ENCODE measurements at places on chromosomes 16 and 17.

- no peak for DNase-seq
These were observed 35.0 kb downstream of the CFDP1 start for GRCh38 chr16:75398333-75398732.

GRCh38 chr17:2792366-2793169 is 3.7 kb upstream of the RAP1GAP2 start:
- peak; percentile 76 for DNase-seq

DNA sequence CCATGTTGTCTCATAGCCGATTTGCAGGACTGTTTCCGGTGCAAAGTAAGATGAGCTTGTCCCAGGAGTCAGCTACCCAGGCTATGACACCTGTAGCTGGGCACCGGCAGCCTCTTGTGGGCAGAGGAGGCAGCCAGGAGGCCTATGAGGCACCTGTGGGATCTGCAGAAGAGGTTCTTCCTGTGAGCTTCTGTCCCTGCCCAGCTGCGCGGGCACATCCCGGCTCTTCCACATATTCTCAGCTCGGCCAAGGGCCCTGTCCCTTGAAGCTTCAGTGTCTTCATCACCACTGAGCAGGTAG is 21.3 kb upstream of the CAPN15 start:
- no peak for DNase-seq

DNA sequence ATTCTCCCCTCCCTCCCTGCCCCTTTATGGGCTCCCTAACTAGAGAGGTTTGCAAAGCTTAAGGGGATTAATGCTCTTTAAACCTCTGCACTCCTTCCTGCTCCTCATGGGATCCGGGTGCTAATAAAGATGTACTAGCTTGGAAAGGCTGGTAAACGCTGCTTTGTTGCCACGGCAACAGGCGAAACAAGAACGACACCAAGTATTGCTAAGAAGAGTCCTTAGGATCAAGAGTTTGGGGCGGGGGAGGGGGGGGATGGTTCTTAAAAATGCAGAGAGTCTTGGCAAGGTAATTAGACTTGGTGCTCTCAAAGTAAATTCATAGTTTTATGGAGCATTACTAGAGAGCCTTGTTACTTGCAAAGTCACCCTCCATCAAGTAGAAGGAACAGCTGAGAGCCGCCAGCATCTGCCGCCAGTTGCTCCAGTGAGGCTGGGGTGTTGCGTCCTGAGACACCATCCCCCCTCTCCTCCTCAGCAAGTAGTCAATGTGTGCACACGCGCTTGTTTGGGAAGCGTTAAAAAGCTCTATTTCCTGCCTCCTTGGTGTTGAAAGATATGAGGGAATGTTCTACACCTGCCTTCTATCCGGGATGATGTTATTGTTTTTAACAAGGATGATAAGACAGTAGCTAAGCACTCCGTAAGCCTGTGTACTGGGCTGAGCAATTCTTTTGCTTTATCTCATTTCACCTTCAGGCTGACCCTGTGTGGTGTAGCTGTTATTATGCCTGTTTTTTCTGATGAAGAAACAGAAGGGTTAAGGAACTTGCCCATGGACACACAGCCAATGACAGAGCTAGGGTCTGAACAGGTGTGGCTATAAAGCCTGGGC is 190.9 kb downstream of the CCDC182 start:
- DNase-seq, result no peak

DNA sequence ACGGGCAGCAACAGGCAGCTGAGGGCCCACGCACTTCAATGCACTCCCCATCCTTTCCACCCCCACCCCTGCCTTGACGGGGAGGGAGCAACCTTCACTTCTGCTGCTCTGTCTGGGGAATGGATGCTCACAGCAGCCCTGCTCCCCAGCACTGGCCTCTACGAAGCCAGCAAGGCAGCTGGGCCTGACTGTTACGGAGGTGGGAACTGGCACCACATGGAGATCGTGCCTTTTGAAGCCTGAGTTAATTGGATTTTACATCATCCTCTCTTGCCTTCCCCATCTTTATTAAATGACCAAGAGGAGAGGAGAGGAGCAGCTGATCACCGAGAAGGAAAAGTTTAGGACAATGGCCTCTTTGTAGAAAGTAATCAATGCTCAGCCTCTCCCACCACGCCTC is 187.0 kb upstream of the RPL38 start:
- no peak for DNase-seq

- DNase-seq, result no peak
These were observed 44.4 kb upstream of the ZFHX3 start for GRCh38 chr16:73092236-73092781.

DNA sequence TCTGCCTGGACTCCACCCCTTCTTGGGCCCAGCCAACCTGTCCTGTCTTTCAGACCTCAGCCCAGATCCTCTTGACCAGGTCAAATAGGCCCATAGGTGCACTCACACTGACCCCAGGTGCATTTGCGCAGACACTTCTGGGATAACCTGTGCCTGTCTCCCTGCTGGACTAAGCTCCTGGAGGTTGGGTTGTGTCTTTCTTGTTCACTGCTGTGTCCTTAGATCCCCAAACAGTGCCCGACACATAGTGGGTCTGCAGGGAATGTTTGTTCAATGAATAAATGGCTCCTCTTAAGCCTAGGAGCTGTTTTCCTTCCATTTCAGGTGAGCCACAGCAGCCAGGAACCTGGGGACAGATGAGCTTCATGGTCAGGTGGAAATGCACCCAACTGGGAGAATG is 48.9 kb downstream of the NLRP1 start:
- no peak for DNase-seq

GRCh38 chr16:85853547-85854545 is 45.1 kb upstream of the IRF8 start:
- DNase-seq, result no peak

GRCh38 chr16:15963307-15963910 is 14.0 kb downstream of the ABCC1 start:
- DNase-seq, result no peak

GRCh38 chr16:83915081-83915480 is 16.2 kb downstream of the MLYCD start:
- no peak for DNase-seq

DNA sequence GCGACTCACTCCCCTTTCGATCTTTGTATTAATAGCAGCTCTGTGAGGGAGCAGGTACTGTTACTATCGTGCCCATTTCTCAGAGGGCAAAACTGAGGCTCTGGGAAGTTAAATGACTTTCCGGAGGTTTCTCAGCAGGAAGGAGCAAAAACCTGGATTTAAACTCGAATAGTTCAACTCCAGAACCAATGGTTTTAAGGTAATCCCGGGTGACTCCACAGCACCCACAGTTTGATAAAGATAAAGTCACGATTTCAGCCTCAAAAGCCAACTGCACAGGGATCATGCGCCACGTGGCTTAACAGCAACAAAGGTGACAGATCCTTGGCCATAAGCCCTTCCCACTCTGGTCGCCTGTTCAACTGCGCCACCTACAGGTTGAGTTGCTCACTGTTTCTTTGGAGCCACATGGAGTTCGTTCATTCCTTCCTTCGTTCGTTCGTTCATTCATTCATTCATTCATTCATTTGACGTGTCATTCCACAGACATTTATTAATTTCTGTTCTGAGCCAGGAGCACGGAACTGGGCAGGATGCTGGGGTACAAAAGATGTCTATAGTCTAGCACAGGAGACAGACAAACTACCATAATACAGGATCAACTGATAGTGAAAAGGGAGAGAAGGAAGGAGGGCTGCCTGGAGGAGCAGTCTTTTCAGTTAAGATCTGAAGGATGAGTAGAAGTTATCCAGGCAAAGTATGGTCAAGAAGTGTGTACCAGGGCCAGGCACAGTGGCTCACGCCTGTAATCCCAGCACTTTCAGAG is 134.8 kb downstream of the HS3ST2 start:
- peak; percentile 71 for DNase-seq

DNA sequence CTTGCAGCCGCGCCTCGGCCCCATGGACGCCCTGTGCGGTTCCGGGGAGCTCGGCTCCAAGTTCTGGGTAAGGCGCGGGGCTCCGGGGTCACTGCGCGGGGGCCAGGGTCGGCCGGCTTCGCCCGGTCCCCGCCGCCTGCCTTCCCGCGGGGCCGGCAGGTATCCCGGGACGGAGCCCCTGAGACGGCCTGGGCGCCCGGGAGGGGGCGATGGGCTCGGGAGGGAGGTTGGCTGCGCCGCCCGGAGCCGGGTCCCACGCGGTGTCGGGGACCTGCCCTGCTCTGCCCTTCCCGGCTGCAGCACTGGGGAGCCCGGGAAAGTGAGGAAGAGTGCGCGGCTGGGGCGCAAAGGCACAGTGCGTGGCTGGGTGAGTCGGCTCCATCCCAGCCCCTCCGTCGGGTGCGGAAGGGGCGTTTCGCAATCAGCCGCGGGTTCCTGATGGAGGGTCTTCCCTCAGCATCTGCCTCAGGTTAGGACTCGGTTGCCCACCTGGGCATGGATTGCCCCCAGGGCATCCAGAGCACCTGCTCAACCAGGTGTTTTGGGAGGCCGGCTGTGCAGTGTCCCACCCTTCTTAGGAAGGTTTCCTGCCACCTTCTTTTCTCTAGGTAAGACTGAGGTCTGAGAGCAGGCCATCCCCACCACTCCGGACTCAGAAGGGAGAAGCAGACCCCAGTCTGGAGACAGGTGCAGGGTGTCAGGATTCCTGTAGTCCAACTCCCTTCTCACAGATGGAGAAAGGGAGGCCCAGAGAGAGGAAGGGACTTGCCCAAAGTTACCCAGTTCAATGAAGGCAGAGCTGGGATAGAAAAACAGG is 442 bp downstream of the ABCC3 start:
- no peak for DNase-seq

DNA sequence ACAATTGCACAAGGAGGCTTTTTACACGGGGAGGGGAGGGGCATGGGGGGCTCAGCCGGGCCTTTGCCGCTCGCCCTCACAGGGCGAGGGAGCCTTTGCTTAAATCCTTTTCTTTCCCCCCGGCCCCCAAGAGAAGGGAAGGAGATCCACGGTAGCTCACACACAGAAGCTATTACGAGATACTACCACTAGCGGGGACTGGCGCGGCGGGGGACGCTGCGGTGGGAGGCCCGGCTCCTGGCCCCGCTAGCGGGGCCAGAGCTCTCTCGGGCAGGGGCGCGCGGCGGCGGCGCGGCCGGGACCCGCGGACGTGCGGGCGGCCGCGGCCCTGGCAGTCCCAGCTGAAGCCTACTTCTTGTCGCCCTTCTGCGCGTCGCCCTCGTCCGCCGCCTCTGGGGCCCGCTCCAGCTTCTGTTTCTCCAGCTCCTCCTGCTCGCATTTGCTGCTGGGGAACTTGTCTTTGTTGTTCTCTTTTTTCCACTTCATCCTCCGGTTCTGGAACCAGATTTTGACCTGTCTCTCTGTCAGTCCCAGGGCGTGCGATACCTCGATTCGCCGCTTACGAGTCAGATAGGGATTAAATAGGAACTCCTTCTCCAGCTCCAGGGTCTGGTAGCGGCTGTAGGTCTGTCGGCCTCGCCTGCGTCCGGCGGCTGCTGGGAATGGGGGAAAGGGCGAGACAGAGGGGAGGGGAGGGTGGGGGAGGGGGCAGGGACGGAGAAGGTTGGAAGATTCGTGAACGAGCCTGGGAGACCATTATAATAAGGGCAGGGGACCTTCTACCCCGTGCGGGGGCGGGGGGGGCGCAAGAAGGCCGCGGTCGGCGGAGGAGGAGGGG is 2.0 kb downstream of the HOXB8 start:
- peak; percentile 37 for DNase-seq

DNA sequence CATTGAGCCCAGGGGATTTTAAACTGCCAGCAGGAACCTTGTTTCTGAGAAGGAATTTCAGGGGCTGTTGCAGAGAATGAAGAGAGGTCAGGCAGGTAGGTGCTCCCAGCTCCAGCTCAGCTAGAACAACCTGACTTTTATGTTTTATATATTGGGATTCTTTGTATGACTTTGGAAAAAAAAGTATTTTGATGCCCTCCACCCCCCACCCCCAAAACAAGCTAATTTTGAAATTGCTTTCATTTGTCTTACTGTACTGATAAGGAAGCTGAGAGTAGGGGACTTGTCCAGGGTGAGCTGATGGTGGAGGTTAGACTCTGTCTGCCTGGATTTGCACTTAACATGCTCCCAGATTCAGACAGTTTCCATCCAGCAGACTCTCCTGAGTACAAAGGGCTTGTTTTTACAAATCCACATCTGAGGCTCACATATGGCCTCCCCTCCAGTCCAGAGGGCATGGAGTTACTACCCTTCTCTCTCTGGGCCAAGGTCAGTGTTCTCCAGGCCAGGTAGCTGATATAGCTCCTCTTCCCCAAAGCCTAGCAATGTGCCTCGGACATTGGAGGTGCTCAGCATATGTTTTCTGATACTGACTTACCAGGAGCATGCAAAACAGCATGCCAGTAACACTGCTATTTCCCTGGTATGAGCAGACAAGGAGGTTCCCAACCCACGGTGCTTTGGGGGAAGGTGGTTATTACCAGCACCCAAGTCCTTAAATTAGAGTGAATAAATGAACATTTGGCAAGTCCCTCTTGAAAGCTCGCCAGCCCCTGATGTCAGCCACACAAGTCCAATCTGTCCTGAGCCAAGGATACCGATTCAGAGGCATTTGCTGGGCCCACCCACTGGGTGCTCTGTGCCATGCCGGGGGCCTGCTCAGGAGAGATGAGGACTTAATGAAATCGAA is 11.3 kb downstream of the STX1B start:
- no peak for DNase-seq

- no peak for DNase-seq
These were observed 29.1 kb upstream of the IRX5 start for GRCh38 chr16:54901606-54902005.

DNA sequence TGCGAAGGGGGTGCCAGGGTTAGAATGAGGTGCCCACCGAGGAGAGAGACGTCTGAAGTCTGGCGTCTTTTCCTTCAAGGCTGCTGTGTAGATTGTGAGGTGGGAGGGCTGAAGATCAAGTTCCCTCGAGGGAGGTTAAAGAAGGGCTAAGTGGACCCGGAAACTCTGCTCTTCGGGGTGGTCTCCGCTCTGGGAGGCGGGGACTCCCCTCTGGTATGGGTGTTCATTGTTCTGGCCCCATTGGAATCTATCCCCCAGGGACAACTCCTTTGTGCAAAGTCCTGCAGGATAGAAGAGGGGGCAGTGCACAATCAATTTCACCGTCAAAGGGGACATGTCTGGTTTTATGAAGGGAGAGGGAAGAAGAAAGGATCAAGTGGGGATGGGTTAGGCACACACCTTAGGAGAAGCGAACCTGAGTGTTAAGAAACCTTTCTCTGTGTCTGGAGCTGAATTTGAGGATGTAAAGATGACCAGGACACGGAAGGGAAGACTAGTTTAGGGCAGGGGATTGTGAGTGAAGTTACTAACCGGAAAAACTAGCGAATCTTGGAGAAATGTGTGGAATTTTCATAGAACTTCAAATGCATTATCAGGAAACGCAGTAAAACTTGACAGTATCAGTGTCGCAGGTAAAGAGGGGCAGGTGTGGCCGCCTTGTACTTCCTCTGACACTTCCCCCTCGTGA is 809 bp upstream of the RAB34 start:
- no peak for DNase-seq

DNA sequence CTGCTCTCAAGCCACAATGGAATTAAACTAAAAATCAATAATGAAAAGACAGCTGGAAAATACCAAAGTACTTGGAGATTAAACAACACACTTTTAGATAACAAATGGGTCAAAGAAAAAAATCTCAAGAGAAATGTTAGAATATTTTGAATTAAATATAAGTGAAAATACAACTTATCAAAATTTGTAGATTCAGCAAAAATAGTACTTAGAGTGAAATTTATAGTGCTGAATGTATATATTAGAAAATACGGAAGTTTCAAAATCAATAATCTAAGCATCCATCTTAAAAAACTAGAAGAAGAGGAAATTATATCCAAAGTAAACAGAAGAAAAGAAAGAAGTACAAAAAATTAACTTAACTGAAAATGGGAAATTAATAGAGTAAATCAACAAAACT is 179.2 kb upstream of the CDH11 start:
- DNase-seq, result no peak

Measured in stimulated activated CD4-positive, alpha-beta T cell treated with anti-CD3 and anti-CD28 coated beads, Interleukin-1b, Interleukin-23, amount 100 ng/mL, for 48 hours (primary cell).